CD4-positive, alpha-beta T cell treated with Interleukin-10 for 1 hour (primary cell): ENCODE measurements at places on chromosomes 4 and X.

DNA sequence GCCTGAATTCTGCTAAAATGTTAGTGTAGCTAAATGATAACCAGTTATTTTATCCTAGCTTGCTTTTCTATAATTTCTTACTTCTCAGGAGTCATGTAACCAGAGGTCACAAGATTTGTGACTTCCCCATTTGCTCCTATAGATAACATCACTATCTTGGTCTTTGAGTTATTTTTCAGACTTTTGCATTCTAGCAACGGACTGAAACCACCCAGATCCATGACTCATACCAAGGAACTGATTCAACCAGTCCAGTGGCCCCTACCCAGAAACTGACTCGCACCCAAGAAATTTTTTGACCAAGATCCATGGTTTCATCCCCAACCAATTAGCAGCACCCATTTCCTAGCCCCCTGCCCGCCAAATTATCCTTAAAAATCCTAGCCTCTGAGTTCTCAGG is 50.0 kb downstream of the IQCM start:
- no peak for DNase-seq

GRCh38 chrX:43448688-43449087 is 207.4 kb upstream of the MAOA start:
- DNase-seq = no peak

DNA sequence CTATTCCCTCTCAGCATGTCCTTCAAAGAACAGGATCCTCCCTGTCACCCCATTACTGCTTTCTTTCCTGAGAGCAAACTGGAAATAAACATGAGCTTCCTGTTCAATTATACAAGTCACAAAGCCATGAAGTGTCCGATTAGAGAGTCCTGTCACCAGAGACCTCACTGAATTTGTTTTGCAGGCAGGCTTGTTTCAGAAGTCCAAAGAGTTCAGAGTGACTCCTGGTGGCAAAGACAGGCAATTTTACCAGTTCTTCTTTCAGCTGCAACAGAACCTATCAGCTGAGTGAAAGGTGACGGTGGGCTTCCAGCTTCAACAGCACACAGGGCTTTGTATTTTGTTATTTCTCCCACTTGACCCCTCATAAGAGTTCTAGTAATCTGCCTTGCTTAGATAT is 6.4 kb downstream of the ELK1 start:
- no peak for DNase-seq

- DNase-seq = no peak
These were observed 13.9 kb upstream of the RHOH start for GRCh38 chr4:40182954-40183353.

- DNase-seq = no peak
These were observed 53.6 kb upstream of the RAB40AL start for GRCh38 chrX:102883491-102883890.

- DNase-seq = no peak
These were observed 48.6 kb upstream of the TMEM164 start for GRCh38 chrX:109954333-109954732.

DNA sequence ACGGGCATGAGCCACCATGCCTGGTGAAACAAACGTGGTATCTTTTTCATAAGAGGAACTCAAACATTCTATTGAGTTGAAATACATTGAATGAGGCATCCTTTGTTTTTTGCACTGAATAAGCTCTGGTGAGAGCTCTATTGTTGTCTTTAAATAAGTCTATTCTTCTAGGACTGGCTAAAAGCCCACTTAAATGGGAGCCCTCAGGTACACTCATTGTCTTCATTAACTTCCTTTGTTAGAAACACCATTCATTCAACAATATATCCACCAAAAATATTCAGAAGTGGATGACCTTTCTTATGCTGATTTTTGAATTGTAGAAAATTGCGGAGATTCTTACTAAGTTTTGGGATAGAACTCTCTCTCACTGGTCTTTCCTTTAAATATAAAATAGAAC is 568.0 kb downstream of the IL1RAPL1 start:
- DNase-seq = no peak

- no peak for DNase-seq
These were observed 29.2 kb downstream of the LETM1 start for GRCh38 chr4:1826531-1827350.
